ENCODE measurements at places on chromosomes 7 and 10.

GRCh38 chr7:70762696-70763095 lies 369.2 kb upstream of the GALNT17 start:
- no peak for DNase-seq

- no peak for DNase-seq
These were observed 1.7 kb downstream of the CDK6 start for GRCh38 chr7:92834507-92835260.

- peak; percentile 54 for DNase-seq
These were observed 159.8 kb downstream of the NRF1 start for GRCh38 chr7:129771201-129771927.

GRCh38 chr10:113044016-113044755 lies 94.1 kb downstream of the TCF7L2 start:
- DNase-seq: peak; percentile 89

GRCh38 chr10:114478281-114478680 lies 74.0 kb upstream of the AFAP1L2 start:
- no peak for DNase-seq

GRCh38 chr7:71826141-71826540 lies 586.0 kb downstream of the CALN1 start:
- no peak for DNase-seq

DNA sequence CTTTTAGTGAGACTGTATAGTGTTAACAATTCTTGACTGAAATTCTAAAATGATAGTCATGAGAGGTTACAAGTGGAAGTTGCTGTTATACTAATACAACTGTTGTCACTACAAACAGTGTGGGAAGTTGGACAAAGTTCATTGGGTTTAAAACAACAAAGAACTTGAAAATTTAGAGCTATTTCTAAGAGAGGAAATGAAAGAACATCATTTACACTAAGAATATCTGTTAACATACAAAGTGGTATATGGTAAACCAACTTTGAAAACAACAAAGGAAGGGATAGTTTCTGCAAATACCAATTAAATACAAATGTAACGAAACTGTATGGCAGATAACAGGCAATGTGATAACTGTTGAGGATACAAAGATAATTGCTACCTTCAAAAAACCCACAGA lies 11.6 kb downstream of the MTPN start:
- DNase-seq: peak; percentile 40

- no peak for DNase-seq
These were observed 717.2 kb downstream of the TNS3 start for GRCh38 chr7:46864716-46865115.

- DNase-seq: no peak
These were observed 131.9 kb downstream of the SDK1 start for GRCh38 chr7:3432911-3433310.

DNA sequence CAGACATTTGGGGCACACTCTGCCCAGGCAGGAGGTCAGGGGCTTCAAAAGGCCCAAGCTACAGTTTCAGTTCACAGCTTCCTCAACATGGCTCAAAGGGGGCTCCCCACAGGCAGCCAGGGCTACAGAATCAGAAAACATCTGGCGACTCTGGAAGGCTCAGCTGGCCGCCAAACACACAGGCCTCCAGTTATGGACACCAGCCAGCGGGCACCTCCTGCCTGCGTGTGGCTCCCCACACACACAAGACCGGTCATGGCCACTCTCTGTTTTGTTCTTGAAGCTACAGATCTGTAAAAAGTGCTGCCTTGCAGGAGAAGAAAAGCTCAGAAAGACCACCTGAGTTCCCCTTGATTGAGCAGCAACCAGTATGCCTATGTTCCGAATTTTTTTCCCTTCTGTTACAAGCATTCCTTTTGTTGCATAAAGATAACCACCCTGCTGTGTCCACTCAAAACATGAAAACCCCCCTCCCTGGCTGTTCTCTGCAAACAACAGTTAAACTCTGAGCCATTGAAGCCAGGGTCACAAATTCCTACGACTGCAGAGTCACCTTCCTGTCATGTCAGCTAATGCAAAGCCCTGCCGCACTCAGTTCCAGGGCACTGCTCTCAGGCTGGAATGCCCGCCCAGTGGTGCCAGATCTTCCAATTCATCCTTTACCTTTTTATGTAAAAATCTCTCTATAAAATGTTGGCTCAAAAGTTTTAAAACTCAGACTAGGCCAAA lies 33.6 kb downstream of the VSTM4 start:
- no peak for DNase-seq

- no peak for DNase-seq
These were observed 83.0 kb upstream of the ASAH2 start for GRCh38 chr10:50334273-50334672.

GRCh38 chr7:103660455-103661371 lies 214.7 kb upstream of the SLC26A5 start:
- DNase-seq: peak; percentile 13

- no peak for DNase-seq
These were observed 59.0 kb downstream of the EGFR start for GRCh38 chr7:55077561-55078410.

- no peak for DNase-seq
These were observed 137.6 kb upstream of the THSD7A start for GRCh38 chr7:11969643-11970042.

DNA sequence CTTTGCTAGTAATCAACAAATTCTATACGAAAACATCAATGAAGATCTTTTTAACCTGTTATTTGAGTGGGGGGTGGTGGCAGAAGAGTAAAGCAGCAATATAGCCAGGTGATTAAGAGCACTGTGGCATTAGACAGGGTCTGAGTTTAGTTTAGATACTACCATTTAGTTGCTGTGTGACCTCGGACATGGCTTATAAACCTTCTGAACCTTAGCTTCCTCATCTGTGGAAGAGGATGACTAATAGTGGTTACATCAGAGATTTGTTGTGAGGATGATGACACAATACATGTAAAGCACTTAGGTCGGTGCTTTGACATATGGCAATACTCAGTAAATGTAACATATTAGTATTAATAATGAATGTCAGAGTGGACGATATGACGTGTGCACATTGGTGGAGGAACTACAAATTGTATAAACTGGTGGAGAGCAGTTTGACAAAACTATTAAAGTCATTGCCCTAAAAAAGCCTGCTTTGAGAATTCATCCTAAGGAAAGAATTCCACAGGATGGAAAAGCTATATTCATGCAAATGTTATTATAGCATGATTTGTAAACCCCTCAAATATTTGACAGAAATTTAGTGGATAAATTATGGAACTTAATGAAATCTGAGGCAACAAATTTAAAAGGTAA lies 24.3 kb downstream of the SPAG6 start:
- DNase-seq: peak; percentile 97

GRCh38 chr7:132416395-132416794 lies 159.9 kb downstream of the PLXNA4 start:
- DNase-seq: no peak

DNA sequence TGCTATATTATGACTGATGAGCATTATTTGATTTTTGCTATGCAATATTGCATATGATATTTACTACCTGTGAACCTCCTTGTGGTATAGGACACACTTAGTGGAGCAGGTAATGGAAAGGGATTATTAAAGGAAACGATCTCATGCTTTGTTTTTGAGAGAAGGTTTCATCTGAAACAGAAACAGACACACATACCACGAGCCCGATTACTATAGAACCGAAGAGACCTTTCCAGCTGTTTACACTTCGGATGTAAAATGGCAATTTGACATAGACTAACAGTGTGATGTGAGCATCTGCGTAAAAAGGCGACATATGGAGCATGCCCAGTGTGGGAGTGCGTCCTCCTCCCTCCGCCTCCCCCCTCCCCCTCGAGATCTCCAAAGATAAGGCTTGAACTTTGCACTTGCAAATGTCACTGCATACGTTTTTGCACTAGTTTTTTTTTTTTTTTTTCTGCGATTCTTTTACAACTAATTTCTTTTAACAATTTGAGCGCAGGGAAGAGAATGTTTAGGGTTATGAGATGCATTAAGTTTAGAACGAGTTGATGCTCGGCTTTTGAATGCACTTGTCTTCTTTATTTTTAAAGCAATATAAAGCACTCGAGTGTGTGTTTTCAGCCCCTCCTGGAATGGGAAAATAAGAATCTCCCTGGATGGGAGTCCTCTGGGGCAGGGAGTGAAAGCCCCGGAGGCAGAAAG lies 251.0 kb downstream of the NSUN6 start:
- no peak for DNase-seq

DNA sequence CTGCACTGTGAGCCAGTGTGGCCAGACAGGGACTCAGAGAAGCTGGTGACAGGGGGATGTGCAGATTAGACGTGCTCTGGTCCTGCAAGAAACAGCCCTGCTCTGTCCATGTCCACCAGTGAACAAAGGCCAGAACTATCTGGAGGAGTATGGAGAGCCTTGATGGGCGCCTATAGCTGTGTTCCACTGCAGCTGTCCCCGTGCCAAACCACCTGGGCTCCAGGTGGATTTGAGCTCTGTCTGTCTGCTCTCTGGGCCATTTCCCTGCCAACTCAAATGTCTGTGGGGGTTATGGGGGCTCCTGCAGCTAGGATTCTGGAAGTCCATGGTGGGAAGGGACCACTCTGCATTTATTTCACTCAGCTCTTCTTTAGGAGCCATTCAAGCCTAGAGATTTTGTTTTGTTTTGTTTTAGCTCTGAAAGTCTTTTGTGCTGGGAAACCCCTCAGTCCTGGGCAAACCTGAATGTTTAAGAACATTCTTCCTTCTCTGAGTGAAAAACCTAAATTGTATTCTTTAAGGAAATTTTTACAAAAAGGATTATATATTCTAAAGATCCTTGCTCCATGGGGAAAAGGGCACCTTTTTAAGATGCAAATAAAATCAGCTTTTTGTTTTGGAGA lies 1039.5 kb upstream of the SORCS1 start:
- no peak for DNase-seq

DNA sequence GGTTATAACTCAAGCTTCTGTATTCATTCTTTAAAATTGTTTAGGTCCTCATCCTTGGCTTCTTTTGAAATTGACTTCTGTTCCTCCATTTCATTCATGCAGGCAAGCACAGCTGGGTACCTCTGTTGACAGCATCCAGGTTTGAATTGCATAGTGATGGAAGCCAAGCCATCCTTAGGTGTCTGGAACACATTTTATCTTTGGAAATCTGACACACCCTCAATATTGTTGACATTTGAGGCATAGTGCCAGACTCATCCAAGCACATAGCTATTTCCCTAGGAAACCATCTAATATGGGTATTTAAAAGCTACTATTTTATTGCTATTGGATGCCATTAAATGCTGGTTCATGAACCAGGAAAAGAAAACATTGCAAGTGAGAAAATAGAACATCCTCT lies 142.1 kb upstream of the PTPRZ1 start:
- no peak for DNase-seq

- no peak for DNase-seq
These were observed 36.9 kb upstream of the GNAI1 start for GRCh38 chr7:80097756-80098155.

- no peak for DNase-seq
These were observed 71.1 kb upstream of the CAMK2B start for GRCh38 chr7:44396496-44396895.

DNA sequence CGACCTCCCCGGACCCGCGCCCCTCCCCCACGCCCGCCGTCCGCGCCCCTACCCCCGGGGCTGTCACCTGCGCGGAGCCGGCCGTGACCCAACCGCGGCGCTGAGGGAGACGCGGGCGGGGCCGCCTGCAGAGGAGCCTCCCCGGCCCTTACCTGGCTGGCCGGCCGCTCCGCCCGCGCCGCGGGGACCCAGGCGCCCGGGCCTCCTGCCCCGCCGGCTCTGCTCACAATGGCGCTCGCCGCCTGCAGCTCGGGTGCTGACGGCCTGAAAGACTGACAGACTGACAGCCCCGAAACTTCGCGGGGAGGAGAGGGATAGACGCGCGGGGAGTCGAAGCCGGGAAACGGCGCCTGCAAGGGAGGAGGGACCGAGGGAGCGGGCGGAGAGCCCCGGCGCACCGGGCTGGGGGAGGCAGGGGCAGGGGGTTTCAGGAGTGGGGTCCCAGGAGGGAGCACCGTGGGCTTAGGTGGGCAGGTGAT lies 393 bp downstream of the ZNF467 start:
- DNase-seq: no peak

- no peak for DNase-seq
These were observed 16.8 kb downstream of the CALU start for GRCh38 chr7:128755819-128756476.

- DNase-seq: peak; percentile 64
These were observed 2.4 kb upstream of the MYO1G start for GRCh38 chr7:44981035-44981706.

- DNase-seq: no peak
These were observed 204.9 kb upstream of the PTER start for GRCh38 chr10:16231734-16232435.

DNA sequence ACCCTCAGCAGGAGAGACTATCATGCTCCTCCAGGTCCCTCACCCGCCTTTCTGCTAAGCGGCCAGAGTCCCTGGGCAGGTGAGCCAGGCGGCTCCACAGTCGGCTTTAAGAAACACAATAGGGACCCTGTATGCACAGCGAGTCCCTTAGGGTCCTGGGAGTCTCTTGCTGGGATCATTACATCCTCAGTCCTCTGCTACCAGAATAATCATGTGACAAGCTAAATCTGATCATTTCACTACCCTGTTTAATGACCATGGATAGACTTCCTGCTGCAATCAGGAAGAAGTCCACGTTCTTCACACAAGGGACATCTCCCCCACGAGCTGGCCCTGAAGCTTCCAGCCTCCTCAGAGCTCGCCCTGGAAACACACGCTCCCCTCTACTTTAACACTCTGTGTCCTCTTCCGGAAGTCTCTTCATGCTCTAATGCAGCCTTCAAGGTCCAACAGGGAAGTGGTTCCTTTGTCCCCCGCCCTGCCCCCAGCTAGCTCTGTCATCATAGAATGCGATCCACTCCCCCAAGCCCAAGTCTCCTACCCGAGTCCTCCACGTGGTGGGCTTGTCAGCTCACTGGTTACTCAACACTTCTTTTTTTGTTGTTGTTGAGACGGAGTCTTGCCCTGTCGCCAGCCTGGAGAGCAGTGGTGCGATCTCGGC lies 101.5 kb downstream of the RNF216 start:
- peak; percentile 90 for DNase-seq

DNA sequence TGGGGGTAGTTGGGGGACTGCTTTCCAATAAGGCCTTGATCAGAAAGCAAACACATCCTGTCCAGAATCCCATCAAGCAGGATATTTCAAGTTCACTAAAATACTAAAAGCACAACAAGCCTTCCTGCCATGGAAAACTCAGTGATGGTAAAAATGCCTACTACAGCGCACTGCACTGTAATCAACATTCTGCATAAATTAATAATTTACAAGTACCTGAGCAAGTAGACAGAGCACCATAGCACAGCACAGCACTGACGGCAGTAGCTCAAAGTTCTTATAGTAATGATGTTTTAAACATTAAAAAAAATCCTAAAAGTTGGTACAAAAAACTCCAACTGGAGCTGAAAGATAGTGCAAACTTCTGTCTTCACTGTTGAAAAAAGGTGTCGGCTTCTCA lies 120.5 kb downstream of the FANK1 start:
- DNase-seq: no peak

GRCh38 chr10:131001438-131001837 lies 310.1 kb downstream of the TCERG1L start:
- no peak for DNase-seq

- no peak for DNase-seq
These were observed 28.0 kb downstream of the VPS26A start for GRCh38 chr10:69151984-69152383.

- no peak for DNase-seq
These were observed 135.1 kb downstream of the NRBF2 start for GRCh38 chr10:63268149-63268797.
